ENCODE measurements at places on chromosomes 13 and 19. TPM values are rescaled to one million over a fixed set of nuclear protein-coding genes. Genes with fewer than 3 reads are reported as not detected.

The WTIP gene
- 33.0 TPM for total RNA-seq

GRCh38 chr13:99382428-99383133, 75.4 kb upstream of the GPR183 start:
- DNase-seq, result no peak

DNA sequence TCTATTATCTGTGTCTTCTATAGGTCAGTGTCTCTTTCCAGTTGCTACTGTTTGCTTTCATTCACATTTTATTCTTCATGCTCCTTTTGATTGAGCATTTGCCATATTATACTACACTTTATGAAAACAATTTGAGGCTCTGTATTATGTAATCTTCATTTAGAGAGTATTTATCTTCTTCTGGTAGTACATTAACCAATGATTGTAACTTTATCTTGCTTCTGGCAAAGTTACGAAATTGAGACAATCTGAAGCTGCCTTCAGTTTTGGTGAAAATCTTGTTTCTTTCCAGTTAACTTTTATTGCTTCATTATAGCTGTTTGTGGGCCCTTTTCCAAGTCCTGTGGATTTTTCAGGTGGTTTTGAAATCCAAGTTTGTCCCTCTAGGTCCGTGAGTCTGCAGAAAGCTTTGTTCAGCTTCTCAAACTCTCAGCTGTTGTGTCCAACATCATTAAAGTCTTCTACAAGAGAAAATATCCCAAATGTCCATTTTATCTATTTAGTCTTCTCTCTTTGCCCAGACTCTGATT, 1255.4 kb upstream of the SPRY2 start:
- DNase-seq, result no peak

DNA sequence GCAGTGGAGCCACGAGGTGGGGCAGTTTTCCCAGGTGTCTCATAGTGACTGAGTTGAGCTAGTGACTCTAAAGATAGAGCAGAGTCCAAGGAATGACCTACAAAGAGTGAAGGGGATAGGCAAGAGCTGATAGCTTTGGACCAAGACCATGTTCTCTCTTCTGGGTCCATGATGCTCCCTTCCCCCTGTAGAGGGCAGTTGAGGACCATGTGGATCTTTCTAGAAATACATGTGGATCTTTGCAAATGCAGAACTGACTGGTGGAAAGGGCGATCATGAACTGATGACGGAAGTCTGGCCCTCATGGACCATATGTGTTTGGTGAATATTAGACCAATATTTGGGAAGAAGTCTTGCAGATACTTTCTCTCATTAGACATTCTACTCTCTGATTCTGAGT, 6.9 kb downstream of the PSG1 start:
- DNase-seq, result no peak

- DNase-seq, result no peak
Observed at GRCh38 chr13:79405501-79405830, 589 bp downstream of the RBM26 start.

GRCh38 chr19:51799774-51800472, 5.0 kb downstream of the FPR3 start:
- peak; percentile 24 for DNase-seq

- no peak for DNase-seq
Observed at GRCh38 chr13:32212421-32212820, 102.7 kb downstream of the ZAR1L start.
